ENCODE measurements at places on chromosomes 6 and 20.

DNA sequence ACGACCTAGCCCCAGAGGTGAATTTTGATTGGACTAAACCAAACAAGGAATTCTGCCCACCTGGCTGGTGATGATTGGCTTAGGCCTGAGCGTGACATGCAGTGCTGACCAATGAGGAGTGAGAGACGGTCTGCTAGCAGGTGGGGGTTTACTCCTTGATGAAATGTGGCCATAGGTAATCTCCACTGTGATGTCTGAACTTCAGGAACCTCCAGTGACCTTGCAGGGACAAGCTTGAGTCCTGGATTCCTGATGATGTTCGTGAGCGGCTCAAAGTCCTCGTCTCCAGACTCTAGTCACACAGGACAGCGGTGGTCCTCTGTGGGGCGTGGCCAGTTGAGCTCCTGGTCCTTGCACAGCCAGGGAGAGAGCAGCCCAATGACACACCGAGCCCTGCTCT, 8.4 kb downstream of the VSX1 start:
- DNase-seq: no peak

GRCh38 chr6:31609519-31610406, 5.3 kb upstream of the AIF1 start:
- DNase-seq: no peak

- no peak for DNase-seq
These were observed 105.6 kb upstream of the CLDN20 start for GRCh38 chr6:155158030-155158843.

GRCh38 chr6:164130151-164130550, 715.6 kb downstream of the QKI start:
- DNase-seq: no peak

GRCh38 chr6:97203343-97203742, 79.7 kb downstream of the MMS22L start:
- no peak for DNase-seq

DNA sequence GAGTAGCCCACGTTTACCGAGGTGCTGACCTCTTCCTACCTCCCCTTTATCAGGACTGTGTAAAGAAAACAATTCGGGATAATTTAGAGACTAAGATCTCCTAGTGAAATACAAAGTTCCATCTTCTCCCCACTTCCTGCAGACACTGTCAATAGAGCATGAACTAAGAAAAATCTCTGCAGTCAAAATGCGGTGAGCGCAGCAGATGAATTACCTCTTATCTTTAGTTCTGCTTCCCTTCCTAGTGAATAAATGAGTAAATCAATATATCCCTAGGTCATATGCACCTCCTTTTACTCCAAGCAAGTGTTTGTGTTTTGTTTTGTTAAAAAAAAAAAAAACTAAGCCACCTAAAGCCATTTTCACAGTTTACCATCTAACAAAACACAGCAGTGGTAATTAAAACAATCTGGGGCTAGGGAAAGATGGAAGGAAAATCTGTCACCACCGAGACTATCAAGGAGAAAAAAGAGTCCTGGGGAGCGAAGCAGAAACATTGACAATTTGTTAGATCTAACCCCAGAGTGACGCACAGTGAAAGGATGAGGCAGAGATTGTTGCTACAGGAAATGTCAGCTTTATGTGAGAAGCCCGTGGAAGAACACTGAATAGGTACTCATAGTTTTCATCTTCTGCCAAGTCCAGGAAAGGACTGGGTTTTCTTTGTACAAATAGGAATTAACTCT, 159.4 kb upstream of the SPTLC3 start:
- no peak for DNase-seq

GRCh38 chr20:40578961-40579360, 110.1 kb downstream of the MAFB start:
- no peak for DNase-seq

DNA sequence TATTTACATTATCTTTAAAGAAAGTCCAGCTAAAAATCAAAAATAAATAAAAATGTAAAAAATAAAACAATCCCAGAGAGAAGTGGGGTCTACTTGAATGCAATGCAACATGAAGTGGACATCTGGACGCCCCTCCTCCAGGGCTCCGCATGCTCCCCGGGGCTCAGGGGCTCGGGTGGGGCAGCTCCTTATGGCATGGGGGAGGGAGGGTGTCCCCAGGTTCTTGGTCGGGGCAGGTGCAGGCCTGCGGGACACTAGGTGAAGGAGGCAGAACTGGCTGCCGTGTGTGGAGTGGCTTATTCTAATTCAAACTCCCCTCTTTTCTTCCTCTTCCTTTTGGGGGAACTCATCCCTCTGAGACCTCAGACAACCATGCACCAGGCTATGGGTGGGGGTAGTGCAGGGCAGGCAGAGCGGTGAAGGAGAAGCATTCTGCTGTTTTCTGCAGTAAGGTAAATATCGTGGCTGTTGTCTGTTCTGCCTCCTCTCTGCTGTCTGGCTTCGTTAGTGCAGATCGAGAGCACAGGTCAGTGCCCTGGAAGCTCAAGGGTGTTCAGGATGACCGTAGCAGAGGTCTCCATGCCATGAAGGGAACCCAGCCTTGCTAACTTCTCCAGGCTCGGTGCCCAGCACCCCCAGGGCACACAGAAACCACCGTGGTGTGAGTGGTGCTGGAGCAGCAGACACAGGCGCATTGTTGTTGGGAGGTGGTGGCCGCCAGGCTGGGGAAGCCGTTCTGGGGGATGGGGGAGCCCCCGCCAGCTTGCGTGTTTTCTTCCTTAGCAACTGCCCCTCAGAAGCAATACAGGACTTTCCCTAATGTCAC, 82.6 kb downstream of the TTLL2 start:
- DNase-seq: no peak

- no peak for DNase-seq
These were observed 569.7 kb upstream of the MARCKS start for GRCh38 chr6:113287396-113287795.

- no peak for DNase-seq
These were observed 343.6 kb upstream of the SASH1 start for GRCh38 chr6:147999001-147999540.

DNA sequence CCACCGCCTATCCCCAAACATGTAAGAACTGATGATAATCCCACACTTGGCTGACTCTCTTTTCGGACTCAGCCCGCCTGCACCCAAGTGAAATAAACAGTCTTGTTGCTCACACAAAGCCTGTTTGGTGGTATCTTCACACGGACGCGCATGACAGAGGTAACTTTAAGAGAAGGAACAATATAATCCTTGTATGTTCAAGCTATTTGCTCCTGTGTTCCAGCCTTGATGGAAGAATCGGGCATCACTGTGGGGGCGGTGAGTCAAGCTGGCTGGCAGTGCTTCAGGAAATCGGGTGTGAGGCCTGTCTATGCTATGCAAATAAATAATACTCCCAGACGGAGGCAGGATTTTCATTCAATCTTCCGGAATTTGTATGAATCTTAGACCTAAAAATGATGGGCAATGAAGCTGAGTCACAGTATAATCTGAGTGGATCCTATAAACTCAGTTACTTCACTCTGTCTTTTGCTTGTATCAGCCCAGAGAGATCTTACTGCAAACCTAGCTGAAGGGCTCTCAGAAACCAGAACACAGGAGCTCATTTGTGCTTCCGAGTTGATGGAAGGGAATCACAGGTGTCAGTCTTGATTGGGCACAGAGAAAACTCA, 45.2 kb upstream of the NT5E start:
- no peak for DNase-seq

DNA sequence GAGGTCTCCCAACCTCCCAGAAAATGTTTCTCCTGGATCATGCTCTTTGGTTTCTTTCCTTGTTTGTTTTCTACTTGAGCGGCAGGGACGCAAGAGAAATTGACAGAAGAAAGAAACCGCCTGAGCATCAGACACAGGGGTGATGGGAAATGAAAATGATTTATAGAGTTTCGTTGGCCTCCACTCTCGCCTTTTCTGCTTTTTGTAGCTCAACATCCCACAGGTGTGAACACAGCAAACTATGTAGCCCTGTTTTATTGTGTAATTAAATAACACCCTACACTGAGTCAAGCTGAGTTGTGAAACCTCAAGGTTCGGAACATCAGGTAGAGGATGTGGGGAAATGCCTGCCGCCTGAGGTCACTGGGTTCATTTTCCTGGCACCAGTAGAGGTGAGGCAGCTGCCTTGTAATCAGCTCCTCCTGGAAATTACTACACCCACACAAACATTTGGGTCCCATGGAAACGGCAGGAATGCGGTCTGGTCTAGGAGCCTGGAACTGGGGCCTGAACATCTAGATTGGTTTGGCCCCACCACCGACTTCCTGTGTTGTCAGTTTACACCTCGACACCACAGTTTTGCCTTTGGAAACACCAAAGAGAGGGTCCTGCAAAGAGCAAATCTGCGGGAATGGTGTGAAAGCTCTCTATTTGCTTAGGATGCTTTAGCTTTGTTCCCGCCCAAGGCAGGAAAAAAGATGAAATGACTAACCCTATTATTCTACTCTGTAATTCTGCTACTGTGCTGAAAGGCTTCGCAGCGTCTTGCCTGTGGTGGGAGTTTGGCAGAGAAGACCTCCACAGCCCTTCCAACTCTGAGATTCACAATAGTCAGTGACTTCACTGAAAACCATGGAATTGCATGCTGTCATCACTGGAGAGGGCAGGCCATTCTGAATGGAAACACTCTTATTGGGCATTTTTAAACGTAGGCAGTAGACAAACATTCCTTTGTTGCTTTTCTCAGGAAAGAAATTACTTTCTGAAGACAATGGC, 53.0 kb downstream of the ADAT2 start:
- no peak for DNase-seq

DNA sequence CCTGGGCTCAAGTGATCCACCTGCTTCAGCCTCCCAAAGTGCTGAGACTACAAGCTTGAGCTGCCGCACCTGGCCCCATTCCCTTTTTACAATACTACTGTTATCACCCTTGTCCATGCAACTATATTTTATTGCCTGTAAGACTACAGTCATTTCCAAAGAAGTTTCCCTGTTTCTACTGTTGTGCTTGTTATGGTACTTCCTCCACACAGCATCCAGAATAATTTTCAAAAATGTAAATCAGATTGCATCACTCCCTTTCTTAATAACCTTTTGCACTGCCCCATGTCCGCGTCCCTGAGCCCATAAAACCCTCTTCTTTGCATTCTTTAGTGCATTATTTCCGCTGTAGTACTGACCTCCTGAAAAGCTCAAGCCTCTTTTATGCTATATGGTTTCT, 128.9 kb upstream of the AKIRIN2 start:
- DNase-seq: no peak

Data from activated gamma-delta T cell (primary cell).